ENCODE measurements at places on chromosomes 3 and 15.

DNA sequence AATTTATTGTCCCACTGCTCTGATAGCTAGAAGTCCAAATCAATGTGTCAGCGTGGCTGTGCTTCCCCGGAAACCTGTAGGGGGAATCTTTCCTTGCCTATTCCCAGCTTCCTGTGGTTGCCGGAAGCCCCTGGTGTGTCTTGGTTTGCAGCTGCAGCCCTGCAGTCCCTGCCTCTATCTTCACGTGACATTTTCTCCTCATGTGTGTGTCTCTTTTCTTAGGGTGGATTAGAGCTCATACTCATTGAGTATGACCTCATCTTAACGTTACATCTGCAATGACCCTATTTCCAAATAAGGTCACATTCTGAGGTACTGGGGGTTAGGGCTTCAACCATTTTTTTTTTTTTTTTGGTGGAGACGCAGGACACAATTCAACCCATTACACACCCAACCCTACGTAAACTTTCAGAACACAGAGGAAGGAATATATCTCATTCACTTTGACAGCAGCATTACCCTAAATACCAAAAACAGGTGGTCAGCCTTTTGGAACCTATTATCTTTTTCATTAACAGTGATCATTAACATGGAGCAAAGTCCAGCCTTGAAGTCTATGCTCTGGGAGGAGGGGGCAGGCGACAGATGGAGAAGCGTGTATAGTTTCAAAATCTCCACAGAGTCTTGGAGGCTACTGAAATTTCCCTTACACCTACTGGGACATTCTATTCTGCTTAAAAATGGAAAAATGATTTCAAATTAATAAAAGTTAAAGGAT is 88.6 kb downstream of the RYK start:
- DNase-seq: no peak

GRCh38 chr3:57061556-57061955 is 1.1 kb downstream of the SPATA12 start:
- DNase-seq: no peak

GRCh38 chr3:127212231-127212630 is 19.3 kb downstream of the PRR23E start:
- no peak for DNase-seq

DNA sequence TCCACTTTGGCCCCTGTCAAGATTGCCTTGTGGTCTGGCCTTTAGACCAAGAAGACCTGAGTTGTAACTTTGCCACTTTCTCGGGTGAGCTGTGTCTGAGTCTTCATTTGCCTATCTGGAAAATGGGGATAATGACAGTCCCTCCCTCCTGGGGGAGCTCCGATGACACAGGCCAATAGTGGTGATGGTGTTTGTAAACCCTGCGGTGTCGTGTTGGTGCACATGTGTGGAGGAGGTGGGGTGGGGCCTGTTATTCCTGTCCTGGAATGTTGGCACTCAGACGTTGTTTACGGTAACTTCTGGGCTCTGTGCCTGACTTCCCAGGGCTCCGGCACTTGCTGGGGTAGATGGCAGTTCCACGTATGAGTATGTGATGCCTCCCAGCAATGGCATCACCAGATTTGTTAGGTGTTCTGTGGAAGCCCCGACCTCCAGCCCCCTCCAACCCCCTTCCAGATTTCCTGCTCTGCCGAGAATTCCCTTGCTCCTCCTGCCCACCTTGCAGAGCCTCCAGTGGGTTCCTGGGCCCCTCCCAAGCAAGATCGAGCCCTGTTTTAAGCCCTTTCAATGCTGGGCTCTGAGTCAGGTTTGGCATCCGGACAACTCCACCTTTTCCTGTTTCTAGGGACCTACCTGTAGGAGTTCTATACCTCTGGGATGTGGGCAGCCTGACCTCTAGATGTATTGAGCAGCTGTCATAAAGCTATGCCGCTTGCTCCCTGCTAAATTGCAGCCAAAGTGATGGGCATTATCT is 31.4 kb downstream of the HRH1 start:
- DNase-seq: no peak

DNA sequence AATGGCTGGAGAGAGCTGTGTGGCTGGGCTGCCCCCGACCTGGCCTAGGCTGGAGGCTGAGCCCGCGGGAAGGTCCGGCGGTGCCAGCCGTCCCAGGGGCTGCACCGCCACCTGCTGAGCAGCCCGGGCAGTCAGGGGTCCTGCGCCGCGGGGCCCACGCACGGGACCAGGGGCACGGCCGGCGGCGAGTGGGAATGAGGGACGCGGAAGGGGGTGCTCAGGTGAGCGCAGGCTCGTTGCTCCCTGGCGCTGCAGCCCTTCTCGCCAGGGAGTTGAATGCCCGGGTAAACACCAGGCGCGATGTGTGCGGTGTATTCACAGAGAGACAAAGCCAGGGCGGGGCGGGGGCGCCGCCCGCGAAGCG is 666 bp upstream of the SEMA3F start:
- DNase-seq: no peak

GRCh38 chr15:64223882-64224281 is 61.1 kb upstream of the PPIB start:
- DNase-seq: no peak

- no peak for DNase-seq
These were observed 278.3 kb downstream of the RAP2B start for GRCh38 chr3:153440311-153440710.

DNA sequence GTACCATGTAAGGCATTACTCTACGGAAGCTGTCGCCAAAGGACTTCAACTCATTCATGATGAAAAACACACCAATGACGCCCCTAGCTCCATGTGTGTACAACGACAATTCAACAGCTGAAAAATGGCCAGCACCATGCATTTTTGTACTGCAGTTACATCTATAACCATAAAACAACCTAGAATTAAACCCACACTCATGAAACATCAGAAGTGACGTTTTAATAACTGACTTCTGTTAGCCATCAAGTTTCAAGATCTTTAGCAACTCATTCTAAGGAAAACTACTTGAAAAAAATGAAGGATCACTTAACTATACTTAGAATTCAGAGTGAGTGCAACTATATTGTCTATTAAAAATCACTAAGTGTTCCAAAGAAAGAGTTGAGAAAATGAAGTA is 84.9 kb downstream of the RFTN1 start:
- no peak for DNase-seq

GRCh38 chr3:50583897-50584296 is 14.6 kb downstream of the HEMK1 start:
- DNase-seq: no peak

- DNase-seq: no peak
These were observed 25.1 kb upstream of the CSTA start for GRCh38 chr3:122299872-122300460.

DNA sequence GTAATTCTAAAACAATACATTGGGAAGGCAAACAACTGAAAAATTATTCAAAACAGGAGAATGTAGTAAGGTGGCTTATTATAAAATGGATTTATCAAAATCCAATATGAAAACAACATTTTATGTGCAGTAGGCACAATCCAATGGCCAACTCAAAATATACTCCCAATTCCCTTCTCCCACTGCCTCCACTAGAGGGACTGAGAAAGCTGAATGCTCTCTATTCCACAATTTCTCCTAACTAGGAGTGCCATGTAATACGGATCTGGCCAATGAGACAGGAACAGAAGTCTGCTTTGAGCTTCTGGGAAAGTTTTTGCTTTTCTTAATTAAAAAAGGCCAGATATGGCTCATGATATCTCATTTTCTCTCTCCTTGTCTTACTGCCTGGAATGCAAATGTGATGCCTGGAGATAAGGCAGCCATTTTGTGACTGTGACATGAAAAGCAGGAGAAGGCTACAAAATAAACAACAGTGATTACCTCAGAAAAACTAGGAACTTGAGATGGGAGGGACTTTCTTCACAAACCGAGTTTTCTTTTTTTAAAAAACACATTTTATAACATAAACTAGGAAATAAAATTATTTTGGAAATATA is 18.8 kb upstream of the VGLL4 start:
- no peak for DNase-seq

DNA sequence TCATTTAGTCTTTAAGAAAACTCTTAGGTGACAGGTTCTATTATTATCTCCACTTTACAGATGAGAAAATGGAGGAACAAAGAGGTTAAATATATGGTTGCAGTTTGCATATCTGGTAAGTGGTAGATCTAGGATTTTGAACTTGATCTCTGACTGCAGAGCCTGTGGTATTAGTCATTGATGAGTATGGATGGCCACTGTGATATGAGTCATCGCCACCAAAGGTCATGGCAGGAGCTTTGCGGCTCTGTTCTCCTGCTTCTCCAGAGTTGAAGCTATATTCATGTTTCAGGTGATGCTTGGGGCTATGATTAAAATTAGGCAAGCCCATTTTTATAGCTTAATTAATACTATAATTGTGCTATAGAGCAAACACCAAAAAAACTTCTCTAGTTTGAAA is 306.2 kb upstream of the DPPA4 start:
- no peak for DNase-seq

DNA sequence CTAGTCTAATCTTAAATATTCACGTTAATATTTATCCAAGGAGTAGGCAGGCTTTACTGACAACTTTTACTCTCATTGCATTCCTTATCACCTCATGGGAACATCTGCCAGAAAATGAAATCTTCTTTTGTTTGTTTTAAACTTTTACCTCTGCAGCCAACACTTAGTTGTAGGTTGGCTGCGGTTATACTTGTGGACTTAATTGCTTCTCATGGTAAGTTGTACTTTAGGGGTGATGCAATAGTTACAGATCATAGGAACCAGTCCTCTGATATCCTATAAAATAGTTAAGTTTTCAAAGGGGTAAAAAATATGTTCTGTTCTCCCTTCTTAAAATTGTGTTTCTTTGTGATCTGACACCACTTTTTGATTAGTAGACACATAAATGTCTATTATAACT is 321.9 kb downstream of the ZPLD1 start:
- no peak for DNase-seq

DNA sequence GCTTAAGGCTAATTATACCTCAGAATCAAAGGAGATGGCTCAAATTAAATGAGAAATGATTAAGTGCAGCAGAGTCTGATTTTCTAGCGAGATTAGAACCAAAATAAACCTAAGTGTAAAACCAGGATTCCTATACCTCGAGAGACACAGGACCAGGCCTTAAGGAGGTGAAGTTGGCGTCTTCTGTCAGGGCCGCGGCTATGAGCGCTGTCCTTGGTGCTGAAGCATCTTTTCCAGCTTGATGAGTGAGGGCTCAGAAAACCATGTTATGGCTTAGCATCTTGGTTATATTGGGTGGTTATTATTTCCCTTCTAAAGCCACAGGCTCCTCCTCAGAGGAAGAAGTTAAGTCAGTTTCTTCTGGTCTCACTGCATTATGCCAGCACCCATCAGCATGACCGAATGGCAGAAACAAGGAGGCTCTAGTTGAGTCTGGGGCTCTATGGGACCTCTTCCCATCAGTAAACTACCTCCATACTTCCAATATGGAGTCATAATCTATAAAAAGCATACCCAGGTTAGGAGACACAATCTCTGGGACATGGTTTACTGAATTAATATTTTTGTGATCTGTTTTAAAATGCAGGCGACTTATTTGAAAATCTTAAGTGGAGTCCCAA is 120.1 kb upstream of the NMNAT3 start:
- no peak for DNase-seq

- no peak for DNase-seq
These were observed 23.1 kb upstream of the GABPB1 start for GRCh38 chr15:50377867-50378751.

DNA sequence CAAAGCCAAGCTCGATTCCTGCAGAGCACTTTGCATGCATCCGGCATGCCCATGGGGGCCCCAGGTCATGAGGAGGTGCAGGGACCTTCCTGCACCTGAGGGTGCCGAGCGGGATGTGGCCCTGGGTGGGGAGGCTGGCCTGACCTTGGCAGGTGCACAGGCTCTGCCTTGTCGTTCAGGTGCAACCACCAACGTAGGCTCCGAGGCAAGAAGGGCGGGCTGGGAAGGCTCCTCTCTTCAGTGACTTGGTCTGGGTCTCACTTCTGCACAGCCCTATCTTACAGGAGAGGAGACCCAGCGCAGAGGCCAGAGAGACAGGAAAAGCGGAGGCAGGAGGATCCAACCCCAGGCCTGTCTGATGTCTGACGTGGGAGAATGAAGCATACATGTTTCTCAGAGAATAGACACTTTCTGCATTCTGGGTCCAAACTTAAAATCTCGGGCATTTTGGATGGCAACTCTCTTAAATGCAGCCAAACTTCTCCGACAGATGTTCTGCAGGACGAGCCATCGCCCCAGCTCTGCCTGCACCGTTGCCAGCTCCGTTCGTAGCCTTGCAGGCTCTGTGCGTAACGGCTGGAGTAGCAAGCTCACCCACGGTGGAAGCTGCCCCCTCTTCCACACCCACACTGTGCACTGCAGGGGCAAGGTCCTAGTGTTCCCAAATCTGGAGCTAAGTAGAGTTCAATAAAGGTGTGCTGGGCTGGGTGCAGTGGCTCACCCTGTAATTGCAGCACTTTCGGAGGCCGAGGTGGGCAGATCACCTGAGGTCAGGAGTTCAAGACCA is 60.8 kb upstream of the SNRPA1 start:
- no peak for DNase-seq

DNA sequence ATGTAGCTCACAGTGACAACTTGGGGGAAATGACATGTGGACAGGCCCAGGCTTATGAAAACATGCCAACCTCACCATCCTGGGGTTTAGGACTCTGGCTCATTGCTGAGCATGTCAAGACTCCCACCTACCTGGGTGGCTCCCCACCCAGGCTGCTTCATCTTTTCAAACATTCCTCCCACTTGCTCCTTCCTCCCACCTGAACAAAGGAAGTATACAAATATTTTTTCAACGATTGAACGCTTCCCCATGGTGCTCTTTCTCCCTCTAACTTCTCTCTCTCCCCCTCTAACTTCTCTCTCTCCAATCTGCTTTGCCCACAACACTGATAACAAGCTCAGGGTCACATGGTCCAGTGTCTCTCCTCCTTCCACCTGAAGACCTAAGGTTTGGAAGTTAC is 27.7 kb upstream of the CPEB1 start:
- DNase-seq: no peak

DNA sequence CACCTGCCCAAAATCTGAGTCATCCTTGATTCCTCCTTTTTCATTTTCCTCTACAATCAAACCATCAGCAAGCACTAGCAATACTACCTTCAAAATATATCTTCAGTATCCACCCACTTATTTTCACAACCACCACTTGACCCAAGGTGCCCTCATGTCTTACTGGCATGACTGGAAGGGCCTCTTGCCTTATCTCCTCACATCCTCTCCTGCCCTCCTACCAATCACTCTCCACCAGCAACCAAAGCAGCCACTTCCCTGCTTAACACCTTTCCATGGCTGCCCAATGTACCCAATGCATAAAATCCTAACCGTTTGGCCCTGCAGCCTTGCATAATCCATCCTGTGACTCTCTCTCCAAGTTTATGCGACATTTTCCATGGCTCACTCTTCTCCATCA is 76.0 kb downstream of the MTHFS start:
- DNase-seq: no peak
